ENCODE measurements at places on chromosomes 2 and 18. TPM values are rescaled to one million over a fixed set of nuclear protein-coding genes. Genes with fewer than 3 reads are reported as not detected.

DNA sequence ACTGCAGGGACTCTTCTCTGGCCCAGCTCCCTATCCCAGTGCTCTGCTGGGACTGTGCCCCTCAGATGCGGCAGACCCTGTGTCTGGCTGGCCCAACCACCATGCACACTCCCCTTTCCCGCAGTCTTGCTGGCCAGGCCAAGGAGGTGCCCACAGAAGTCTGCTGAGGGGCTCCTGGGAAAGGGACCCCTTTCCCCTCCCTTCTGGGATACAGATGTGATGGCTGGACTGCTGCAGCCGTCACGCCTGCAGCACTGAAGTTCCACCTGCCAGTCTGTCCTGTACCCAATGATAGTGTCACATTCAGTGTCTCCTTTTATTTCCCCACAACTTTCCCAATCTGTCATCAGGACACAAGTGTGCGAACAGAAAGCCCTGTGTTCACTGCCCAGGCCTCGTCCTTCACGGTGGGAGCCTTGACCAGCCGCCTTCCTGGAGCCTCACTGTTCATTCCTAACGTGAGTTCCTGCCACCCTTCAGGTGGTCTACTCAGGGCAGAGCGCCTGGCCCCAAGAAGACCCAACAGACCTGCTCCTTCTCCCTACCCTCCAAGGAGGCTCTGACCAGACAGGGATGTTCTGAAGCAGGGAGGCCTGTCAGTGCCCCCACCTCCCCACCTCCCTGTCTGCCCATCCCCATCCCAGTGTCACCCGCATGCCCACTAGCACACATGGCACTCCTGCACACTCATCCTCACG lies 47.1 kb downstream of the ANKMY1 start:
- DNase-seq = no peak

DNA sequence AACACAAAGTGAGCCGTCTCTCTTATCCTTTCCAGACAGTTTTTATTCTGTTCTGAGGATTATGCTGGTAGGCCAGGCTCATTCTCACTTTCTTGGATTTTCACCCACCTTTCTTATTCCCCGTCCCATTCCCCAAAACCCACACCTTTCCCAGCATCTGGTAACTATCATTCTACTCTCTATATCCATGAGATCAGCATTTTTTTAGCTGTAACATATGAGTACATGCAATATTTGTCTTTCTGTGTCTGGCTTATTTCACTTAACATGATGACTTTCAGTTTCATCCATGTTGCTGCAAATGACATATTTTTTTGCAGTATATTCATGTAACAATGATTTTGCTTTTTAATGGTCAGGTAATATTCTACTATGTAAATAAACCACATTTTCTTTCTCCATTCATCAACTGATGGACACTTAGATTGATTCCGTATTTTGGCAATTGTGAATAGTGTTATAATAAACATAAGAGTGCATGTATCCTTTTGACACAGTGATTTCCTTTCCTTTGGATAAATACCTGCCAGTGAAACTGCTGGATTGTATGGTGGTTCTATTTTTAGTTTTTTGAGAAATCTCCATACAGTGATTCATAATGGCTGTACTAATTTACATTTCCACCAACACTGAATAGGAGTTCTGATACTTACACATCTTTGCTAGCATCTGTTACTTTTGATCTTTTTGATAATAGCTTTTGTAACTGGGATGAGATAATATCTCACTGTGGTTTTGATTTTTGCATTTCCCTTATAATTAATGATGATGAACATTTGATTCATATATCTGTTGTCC lies 289.3 kb downstream of the RPRM start:
- DNase-seq = no peak

- DNase-seq = peak; percentile 26
Measured at GRCh38 chr18:3332376-3332775, 70.4 kb downstream of the MYL12B start.

- DNase-seq = peak; percentile 32
Measured at GRCh38 chr2:20781656-20782265, 41.1 kb downstream of the LDAH start.

Gene NOSTRIN
- total RNA-seq = not detected

Gene ZAP70
- total RNA-seq = not detected

Gene TCF7L1
- total RNA-seq = 0.65 TPM

Gene NTSR2
- total RNA-seq = not detected

Gene MGAT4A
- total RNA-seq = under 0.01 TPM

Gene UGT1A10
- total RNA-seq = not detected

Gene POTEJ
- not detected for total RNA-seq
